Inflammatory macrophage treated with lipopolysaccharide for 1 hour (primary cell): ENCODE measurements at places on chromosomes 3 and 15.
A peak's percentile ranks its signal among the peaks of the same experiment; 100 is the strongest.

DNA sequence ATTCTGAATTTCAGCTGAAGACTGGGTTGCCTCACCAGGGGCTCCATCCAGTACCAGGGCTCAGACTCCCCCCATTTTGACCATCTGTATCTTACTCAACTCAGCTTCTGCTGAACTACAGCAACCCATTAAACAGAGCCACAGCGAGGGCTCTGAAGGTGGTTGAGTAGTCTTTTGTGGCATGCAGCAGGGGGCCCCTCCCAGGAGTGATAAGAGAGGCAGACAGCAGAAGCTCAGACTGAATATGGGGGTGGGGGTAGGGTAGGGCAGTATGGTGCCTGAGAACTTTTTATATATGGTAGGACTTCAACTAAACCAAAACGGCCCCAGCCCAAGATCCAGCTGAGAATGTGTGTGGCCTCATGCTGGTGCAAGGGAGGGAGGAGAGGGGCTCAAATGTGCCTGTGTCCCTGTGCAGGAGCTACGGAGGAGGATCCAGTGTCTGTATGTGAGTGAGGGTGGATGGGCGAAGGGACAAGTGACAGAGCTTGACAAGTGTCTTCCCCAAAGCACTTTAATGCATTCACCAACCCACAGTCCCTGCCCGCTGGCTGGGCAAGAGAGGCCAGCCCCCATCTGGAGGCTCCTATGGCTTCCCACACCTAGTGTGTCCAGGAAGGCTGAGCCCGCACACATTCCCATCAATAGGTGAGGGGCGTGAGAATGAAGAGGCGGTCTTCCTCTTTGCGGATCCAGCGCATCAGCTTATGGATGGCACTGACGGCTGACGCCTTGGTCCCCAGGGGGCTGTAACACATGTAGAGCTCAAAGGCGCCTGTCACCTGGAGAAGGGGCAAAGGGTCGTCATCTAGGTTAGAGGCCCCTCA, 4.9 kb upstream of the MST1R start:
- DNase-seq = no peak

GRCh38 chr3:194809382-194809781, 123.7 kb downstream of the FAM43A start:
- DNase-seq = no peak

GRCh38 chr3:45234250-45234649, 8.2 kb upstream of the TMEM158 start:
- no peak for DNase-seq

- peak; percentile 97 for DNase-seq
Observed at GRCh38 chr15:75107908-75108838, 84.8 kb downstream of the PPCDC start.

GRCh38 chr3:188759336-188760005, 412.3 kb upstream of the TPRG1 start:
- DNase-seq = peak; percentile 17

DNA sequence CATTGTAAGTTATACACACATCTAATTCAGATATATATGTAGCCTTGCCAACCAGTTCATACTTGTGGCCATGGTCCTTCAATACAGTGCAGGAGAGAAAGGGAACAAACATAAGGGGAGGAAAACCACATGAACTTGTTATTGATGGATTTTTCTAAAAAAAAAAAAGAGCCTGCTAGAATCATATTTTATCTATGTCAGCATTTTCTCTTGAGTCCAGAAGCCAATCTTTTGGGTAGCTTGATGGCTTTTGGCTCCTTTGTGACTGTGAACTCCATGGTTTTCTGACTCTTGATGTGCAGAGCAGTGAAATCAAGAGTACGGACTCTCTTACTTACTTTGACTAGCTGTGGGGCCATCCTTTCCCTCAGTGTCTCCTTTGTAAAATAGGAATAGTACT, 197.4 kb upstream of the DPH6 start:
- DNase-seq = no peak

DNA sequence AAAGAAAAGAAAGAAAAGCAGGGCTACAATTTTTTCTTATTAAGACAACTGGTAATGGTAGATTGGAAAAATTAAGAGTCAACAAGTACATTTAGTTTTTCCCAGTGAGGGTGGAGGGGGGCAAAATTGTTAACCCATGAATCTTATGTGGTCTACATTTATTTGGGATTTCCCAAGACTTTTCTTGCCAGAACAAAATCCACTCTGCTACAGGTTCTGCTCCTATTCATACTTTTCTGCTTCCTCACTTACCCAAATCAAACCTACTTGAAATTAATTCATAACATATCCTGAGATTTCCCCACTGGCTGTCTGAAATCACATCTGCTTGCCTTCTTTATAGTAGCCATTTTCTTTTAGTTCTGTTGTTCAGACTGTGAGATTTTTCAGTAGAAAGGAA, 41.1 kb downstream of the VGLL3 start:
- DNase-seq = no peak

DNA sequence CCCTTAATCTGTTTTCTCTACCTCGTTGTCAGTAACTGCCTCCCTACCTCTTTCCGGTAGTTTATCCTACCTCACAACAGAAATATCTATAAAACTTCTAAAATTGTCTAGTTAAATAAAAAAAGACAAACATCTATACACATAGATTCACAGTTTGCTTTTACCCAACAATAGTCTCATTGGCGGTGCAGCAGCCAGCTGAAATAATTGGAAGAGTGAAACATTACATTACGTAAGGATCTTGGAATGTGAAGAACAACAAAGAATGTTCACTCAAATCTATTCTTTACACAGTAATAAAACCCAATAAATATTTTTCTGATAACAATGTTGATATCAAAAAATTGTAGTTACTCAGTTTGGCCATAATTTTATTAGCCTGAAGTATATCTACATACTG, 115.5 kb upstream of the ARPP21 start:
- DNase-seq = no peak

DNA sequence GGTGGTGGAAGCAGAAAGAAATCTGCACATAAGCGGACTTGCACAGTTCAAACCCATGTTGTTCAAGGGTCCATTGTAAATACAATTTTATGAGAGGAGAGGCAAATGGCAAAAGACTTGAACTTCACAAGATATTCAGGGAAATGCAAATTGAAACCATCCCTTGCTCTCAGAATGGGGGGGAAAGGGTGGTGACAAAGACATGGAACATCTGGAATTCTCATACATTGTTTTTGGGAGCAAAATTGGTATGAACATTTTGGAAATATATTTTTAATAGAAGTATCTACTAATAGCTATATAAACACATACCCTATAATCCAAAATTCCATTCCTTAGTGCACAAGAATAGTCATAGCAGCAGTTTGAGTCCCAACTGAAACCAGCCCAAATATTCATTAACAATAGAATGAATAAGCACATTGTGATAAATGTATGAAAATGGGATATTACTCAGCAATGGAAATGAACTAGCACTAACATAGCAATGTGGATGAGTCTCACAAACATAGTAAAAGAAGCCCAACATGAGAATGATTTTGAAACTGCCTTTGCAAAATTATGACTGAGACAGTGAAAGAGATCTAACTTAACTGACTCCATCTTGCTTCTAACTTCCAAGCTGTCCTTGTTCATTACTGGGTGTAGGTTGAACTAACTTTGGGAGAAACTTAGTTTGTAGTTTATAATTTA, 77.2 kb downstream of the CD200R1L start:
- DNase-seq = no peak

GRCh38 chr15:40829115-40829514, 607 bp upstream of the PPP1R14D start:
- no peak for DNase-seq

DNA sequence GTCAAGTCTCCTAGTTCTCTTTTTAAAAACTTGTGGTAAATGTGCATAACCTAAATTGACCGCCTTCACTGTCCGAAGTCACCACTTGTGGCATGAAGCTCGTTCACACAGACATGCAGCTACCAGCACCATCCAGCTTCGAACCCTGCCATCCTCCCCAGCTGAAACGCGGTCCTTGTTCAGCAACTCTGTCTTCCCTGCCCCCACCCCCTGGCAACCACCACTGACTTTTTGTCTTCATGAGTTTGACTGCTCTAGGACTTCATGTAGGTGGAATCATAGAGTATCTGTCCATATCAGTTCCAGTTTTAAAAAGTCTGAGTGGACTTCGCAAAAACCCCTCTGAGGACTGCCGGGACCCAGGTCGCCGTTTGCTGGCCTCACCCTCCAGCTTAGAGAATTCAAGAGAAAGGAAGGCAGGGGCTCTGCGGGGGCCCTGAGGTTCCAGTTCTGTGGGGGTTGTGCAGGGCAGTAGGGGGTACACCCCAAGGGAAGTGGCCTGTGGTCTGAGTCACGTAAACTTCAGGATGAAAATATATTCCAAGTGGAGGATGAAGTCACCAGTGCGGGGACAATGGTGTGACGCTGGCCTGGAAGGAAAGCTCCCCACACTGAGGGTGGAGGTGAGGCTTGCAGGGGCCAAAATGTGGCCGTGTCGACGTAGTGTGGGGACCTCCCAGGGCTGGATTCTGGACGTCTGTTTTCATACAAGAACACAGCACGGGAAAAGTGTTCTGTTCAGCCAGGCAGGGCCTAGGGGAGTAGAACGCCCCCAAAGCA, 67.6 kb downstream of the ABTB1 start:
- DNase-seq = no peak

DNA sequence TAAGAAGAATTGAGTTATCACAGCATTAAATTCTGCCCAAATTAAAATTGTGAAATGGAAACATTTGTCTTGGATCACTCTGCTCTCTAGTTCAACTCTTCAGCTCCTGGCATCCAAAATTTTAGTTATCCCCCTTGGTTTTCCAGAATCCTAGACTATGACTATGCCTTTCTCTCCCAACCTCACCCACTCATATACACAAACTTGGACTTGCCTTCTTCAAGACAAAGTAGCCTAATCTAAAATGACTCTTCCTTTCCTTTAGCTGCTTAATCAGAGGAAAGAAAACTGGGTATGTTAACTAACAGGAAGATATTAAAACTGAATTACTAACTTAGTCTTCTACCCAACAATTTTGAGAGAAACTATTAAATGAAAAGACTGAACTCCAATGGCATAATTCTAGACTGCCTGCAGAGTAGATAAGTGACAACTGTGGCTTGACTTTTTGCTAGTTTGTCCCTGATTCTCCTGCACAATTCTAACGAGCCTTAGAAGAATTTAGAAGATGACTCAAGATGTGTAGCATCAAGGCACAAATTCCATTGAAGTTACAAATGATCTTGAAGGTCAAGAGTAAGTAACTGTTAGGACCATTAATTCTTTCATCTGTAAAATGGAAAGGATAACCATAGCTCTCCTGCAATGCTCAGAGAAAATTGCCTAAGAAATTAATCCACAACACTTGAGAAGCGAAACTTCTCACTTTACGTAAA, 5.2 kb upstream of the GOLIM4 start:
- no peak for DNase-seq

GRCh38 chr15:96027501-96027900, 303.0 kb upstream of the NR2F2 start:
- no peak for DNase-seq

- no peak for DNase-seq
Observed at GRCh38 chr3:126406389-126407296, 11.9 kb downstream of the CFAP100 start.

- peak; percentile 100 for DNase-seq
Observed at GRCh38 chr3:120094776-120095225, 554 bp upstream of the GSK3B start.

- no peak for DNase-seq
Observed at GRCh38 chr3:180325533-180325932, 276.4 kb upstream of the TTC14 start.

DNA sequence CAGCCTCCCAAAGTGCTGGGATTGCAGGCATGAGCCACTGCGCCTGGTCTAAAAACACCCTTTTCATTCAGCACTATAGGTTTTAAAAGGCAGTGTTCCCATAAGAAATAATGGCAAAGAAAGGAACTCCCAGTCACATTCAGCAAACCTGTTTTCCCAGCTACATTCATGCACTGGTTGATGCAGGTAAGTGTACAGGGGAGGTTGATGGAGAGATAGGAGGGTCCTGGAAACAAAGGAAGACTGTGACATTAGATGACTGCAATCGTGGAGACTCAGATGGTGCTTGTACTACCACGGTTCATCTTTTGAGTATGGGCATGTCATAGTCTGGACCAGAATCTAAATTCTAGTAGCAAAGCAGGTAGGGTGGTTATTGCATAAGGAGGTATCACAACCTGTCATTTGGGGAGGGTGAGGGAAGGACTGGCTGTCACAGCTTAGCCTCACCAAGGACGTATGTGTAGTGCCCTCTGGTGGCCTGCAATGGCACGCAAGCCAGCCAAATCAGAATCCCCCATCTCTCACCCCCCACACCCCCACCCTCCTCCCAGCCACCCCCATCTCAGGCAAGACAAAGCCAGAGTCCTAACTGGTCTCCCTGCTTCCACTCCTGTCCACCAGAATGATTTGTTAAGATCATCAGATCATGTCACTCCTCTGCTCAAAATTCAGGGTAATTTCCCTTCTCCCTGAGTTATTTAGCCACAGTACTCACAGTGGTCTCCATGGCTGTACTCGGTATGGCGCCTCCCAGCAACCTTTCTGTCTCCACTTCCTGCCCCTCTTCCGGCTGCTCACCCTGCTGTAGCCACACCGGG, 28.8 kb upstream of the UBL7 start:
- peak; percentile 64 for DNase-seq

DNA sequence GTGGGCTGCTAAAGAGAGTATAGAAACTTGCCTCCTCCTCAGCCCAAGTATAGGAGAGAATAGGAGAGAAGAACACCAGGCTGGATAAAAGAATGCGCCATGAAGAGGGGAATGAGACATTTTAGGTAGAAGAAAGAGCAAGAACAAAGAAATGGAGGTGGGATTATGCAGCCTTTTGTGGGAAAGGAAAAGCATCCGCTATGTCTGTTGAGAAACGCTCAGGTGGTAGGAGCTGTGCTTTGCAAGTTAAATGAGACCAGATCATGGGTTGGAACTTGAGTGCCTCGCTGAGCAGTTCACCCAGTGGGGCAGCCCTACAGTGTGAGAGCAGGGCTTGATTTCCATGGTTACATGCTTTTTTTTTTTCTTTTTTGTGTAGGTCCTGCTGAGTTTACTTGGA, 11.5 kb upstream of the RTP1 start:
- DNase-seq = no peak

DNA sequence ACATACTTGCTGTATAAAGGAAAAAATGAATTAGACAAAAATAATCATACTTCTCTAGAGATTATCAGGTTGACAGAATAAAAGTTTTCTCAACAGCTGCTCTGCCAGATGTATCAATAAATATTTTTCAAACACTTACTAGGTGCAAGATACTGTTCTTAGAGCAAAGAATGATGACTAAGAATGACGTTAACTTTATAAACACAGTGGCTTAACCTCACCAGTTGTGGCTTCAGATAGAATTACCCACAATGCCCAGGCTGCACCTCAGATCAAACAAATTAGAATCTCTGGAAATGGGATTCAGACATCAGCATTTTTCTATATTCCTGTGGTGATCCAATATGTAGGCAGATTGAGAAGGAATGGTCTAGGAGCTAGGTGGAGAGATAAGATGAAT, 422.4 kb upstream of the ATP11B start:
- DNase-seq = no peak

- DNase-seq = peak; percentile 62
Observed at GRCh38 chr3:188082031-188082430, 71.9 kb upstream of the LPP start.

GRCh38 chr3:137097852-137098251, 140.1 kb downstream of the IL20RB start:
- DNase-seq = no peak
